ENCODE measurements at places on chromosomes 4 and X.
A peak's percentile ranks its signal among the peaks of the same experiment; 100 is the strongest.

- DNase-seq: no peak
Measured at GRCh38 chrX:103503163-103503852, 16.0 kb downstream of the RAB40A start.

DNA sequence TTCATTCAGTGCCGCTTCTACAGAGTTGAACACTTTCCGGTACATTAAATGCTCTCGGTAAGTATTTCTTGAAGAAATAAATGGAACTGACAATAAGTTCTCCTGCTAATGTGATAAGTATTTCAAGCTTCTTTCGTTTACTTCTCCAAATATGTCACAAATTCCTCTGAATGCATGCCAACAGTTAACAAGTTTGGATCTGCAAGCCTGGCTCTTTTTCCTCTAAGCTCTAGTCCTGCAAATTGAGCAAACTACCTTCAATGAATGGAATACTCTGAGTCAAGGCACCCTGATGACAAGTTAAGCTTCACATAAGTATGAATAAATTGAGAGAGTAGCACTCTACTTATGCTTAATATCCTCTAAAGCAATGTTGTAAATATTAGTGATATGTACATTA, 403.6 kb downstream of the PDGFC start:
- no peak for DNase-seq

- no peak for DNase-seq
Measured at GRCh38 chr4:5157791-5158770, 106.8 kb downstream of the STK32B start.

GRCh38 chr4:1500966-1501753, 94.9 kb upstream of the NKX1-1 start:
- no peak for DNase-seq

- DNase-seq: no peak
Measured at GRCh38 chrX:133726211-133726630, 259.2 kb downstream of the GPC3 start.

- no peak for DNase-seq
Measured at GRCh38 chr4:40980318-40980883, 230.6 kb downstream of the NSUN7 start.

GRCh38 chr4:56387023-56388001, at the start of gene AASDH:
AASDH (minus strand) TSS chr4:56387491; CDS start chr4:56384299, 3,192 bp downstream.
- peak; percentile 92 for DNase-seq
